ENCODE measurements at places on chromosomes 7 and 10. TPM values are rescaled to one million over a fixed set of nuclear protein-coding genes. Genes with fewer than 3 reads are reported as not detected.
A peak's percentile ranks its signal among the peaks of the same experiment; 100 is the strongest.

DNA sequence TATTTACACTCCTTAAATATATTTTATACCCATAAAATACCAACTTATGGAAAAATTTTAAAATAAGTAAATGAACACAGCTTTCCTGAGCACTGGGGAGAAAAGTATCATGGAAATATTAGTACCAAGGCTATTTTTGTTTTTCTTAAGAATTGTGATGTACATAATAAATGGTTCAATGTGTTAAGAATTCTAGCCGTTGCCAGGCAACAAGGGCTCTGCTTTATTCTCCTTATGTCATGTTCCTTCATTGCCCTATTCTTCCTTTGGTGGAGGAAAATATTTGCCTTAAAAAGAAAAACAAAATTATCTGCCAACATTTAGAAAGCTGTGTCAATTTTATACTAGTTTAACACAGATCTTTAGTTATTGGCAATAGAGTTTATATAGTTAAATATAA lies 2.6 kb upstream of the ZPBP start:
- H3K36me3 ChIP-seq: no peaks in the 10 kb centered on the region
- H3K27ac ChIP-seq: no peak overlapping the region
- H3K4me1 ChIP-seq: peaks cover 8% of the 10 kb centered on the region
- no peak overlapping the region for H3K4me3 ChIP-seq

DNA sequence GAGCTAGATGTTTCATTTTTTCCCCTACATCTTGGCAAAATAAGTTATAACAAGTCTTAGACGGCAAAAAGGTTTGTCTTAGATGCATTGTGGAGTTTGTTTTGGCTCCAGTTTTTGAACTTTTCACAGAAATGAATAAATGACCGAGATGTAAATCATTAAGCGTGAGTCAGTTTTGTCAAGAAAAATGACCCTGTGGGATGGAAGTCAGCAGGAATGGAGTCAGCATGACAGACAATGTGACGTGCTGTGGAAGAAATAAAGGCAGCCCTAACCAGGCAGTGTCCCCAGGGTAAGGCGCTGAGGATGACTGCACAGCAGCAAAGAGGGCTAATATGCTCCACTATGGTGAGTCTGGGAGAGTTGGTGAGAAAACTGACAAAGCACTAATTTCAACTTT lies 163.2 kb downstream of the NOC3L start:
- H3K27ac ChIP-seq: no peak overlapping the region
- no peaks in the 10 kb centered on the region for H3K27me3 ChIP-seq
- H3K4me1 ChIP-seq: peaks cover 21% of the 10 kb centered on the region
- H3K36me3 ChIP-seq: no peaks in the 10 kb centered on the region
- ATAC-seq: no peak
- no peak overlapping the region for H3K4me3 ChIP-seq

GRCh38 chr7:105003275-105003674 lies 10.7 kb upstream of the KMT2E start:
- H3K36me3 ChIP-seq: no peaks in the 10 kb centered on the region
- H3K27ac ChIP-seq: peak overlapping the region; percentile 79
- peak overlapping the region; percentile 23 for H3K4me3 ChIP-seq
- no peaks in the 10 kb centered on the region for H3K27me3 ChIP-seq
- ATAC-seq: peak; percentile 84
- H3K4me1 ChIP-seq: peaks cover 51% of the 10 kb centered on the region

DNA sequence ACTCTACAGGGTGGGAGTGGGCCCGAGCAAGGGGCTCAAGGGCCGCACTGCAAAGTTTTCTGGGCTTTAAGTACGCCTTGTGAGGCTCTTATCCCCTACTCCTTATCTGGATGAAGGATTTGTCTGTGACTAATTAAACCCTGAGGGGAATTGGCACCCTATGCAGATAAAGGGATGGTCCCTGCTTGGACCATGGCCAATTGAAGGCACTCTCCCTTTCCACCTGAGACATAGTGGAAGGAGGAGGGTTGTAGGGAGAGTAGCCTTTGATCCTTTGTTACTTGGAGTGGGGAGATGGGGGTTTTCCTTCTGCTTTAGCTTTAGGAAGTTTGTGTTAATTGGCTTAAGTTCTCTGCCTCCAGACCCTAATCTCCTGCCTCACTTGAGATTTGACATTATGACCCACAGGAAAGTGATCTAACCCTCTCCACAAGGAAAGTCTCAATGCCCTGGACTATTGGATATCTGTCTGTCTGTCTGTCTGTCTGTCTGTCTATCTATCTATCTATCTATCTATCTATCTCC lies 1158.8 kb upstream of the SORCS1 start:
- no peak overlapping the region for H3K4me3 ChIP-seq
- no peak overlapping the region for H3K27ac ChIP-seq
- H3K27me3 ChIP-seq: no peaks in the 10 kb centered on the region
- ATAC-seq: no peak
- H3K4me1 ChIP-seq: no peaks in the 10 kb centered on the region

DNA sequence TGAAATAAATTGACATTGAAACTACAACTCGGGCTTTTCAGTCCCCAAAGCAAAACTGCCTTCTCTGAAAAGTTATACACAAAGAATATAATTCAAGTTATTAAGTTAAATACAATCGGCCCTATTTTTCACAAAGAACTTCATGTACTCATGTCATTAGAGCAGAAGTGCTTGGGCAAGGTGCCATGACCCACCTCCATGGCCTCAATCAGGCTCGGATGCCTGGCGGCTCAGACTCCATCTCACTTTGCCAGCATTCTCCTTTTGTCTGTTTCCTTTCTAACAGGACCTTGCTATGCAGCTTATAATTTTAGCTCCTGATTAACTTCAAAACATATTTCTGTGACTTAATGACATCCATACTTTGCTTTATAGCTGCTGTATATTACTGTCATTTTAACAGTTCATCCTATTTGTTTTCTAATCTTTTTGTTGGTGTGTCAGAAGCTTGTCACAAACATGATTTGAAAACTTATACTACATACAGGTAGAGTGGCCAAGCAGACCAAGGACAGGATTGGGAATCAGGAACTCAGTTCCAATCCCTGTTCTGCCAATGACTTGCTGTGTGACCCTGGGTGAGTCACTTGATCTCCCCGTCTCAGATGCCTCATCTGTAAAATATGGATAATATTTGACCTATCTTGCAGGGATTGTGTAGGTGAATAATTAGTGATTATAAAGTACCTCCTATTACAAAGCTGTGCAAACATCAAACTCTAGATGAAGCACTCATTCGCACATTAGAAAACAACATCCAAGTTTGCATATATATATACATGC lies 60.8 kb upstream of the ITGA8 start:
- H3K27me3 ChIP-seq: no peaks in the 10 kb centered on the region
- peaks cover 35% of the 10 kb centered on the region for H3K36me3 ChIP-seq
- peak overlapping the region; percentile 6 for H3K4me3 ChIP-seq
- peak overlapping the region; percentile 77 for H3K27ac ChIP-seq
- ATAC-seq: peak; percentile 82

DNA sequence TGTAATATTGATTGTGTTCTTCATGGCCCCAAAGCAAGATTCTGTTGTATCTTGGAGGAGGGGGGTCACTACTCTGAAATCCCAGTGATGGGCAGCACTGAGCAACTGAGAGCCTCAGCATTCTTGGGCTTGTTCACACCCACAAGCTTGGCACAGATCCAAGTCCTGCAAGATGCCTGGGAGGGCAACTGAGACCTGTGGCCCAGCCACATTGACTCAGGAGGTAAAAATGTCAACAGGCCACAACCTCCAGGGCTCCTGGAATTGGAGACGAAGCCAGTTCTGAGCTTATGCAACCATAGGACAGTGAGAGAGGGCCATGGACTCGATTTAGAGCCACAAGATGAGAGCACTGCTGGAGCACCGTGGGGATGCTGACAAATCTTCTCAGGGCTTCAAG lies 3.1 kb upstream of the DOCK1 start:
- no peaks in the 10 kb centered on the region for H3K27me3 ChIP-seq
- H3K36me3 ChIP-seq: no peaks in the 10 kb centered on the region
- H3K4me1 ChIP-seq: no peaks in the 10 kb centered on the region
- H3K27ac ChIP-seq: no peak overlapping the region

DNA sequence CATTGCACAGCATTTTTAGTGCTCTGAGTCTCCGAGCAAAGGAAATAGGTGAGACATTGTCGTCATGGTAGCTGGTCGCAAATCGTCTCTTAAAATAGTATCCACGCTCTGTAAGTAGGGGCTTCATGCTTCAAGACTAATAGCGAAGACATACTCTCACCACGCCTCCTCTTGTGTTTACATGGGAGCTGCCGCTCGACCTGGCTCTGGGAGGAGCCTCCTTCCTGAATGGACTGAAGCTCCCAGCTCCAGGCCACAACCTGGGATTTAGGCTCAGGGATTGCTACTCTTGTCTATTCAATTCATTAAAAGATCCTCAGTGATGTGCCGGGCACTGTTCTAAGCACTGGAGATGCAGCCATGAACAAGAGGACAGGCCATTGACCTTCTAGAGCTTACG lies 196.1 kb upstream of the GALNT17 start:
- no peaks in the 10 kb centered on the region for H3K36me3 ChIP-seq
- no peak for ATAC-seq
- no peaks in the 10 kb centered on the region for H3K4me1 ChIP-seq

HTR7 gene
- 0.20 TPM for total RNA-seq

TFR2 gene
- total RNA-seq: 1.6 TPM

PDZD7 gene
- total RNA-seq: 0.39 TPM

DNAJB6 gene
- 195 TPM for total RNA-seq

SPDYE1 gene
- not detected for total RNA-seq

C10orf143 gene
- 4.7 TPM for total RNA-seq

BTBD16 gene
- total RNA-seq: not detected

PFKP gene
- total RNA-seq: 261 TPM

All from gastroesophageal sphincter (tissue), 4 donors.